ENCODE measurements at places on chromosomes 4 and X.

DNA sequence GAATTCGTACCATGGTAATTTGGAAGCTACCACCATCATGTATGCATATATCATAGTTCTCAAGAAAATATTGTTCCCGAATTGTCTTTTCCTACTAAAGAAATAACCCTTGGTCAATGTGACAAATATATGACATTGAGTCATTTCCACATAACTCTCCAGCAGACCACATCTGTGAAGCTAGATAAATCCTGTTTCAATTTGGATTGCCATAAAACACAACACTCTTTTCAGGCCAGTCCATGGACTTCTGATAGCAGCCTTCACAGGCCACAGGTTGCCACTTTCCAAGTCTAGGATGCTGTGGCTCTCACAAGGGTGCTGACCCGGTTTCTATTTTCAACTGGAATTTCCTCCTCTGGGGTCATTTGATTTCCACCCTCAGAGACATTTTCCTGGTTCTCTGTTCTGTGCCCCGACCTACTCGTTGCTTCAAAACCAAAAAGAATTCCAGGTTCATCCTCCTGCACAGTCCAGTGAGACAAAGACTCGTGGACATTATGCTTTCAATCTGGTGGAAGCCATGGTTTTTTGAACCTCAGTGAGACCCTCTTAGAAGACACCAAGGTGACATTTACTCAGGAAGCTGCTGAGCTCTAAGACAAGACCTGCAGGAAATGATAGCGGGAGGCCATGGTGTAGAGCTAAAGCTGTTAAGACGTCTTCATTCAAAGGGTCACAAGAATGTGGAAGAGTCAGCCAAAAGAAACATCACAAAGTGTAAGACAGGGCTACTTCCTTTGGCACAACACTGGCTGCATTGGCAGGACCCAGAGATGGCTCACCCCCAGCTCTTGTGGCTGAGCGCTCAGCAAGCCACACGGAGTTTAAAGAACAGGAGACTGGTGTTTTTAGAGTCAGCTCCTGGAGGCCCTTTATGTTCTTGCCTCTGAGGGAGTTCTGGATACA lies 119.8 kb downstream of the AMELX start:
- no peak for DNase-seq

- no peak for DNase-seq
Observed at GRCh38 chrX:98379134-98379533, 1495.4 kb downstream of the RPA4 start.

GRCh38 chr4:84597450-84597849 lies 14.5 kb downstream of the CDS1 start:
- DNase-seq: no peak

DNA sequence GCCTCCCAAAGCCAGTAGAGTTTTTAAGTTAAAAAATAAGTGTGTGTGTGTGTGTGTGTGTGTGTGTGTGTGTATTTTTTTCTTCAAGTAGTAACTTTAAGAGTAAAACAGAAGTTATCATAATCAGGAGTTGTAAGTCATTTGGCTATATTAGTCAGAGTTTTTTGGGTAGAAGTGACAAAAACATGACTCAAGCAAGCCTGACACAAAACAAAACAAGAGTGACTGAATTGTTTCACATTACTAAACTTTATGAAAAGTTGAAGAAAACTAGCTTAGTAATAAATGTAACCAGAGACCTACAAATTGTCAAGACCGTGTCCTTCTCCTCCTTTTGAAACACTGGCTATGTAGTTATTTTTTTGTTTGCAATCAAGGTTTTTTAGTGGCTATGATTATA lies 738.0 kb upstream of the PITX2 start:
- DNase-seq: no peak

DNA sequence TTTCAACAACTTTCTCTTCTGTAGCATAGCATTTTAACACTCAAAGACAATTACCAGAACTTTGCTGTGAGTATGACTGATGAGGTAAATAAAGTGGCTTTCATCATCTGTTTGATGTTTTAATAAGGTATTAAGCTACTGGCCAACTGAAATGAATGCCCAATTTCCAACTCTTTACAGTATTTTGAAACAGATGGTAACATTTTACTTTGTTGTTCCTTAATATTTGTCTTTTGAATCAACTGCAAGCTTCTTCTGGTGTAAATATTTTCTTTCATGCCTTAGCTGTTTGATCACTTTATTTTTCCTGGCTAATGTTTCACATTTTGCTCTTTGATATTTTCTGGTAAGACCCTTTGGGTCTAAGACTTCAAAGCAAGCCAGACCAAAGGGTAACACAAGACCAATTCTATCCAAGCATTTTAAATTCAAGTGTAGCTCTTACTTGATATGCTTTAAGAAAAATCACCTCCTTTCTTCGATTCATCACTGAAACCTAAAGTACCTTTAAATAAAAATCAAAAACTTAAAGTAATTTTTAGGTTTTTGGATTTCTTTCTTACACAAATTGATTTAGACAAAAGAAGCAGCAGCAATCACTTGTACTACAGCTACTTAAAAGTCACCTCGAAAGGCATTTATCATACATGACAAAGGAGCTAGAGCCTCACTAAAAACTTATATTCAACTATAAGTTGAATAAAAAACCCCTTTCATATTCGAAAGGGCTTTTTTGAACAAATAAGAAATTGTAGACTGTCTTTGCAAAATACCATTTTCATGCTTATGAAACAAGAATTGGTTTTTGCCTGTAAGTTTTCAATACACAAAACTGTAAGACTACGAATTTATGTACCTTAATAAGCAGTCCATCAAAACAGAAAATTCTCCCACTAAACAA lies 57.6 kb downstream of the TBCK start:
- DNase-seq: no peak

- DNase-seq: no peak
Observed at GRCh38 chr4:40192114-40193015, 4.5 kb upstream of the RHOH start.

- no peak for DNase-seq
Observed at GRCh38 chrX:150370589-150371312, 7.6 kb downstream of the MAMLD1 start.

GRCh38 chrX:151153086-151153485 lies 23.3 kb upstream of the GPR50 start:
- no peak for DNase-seq

DNA sequence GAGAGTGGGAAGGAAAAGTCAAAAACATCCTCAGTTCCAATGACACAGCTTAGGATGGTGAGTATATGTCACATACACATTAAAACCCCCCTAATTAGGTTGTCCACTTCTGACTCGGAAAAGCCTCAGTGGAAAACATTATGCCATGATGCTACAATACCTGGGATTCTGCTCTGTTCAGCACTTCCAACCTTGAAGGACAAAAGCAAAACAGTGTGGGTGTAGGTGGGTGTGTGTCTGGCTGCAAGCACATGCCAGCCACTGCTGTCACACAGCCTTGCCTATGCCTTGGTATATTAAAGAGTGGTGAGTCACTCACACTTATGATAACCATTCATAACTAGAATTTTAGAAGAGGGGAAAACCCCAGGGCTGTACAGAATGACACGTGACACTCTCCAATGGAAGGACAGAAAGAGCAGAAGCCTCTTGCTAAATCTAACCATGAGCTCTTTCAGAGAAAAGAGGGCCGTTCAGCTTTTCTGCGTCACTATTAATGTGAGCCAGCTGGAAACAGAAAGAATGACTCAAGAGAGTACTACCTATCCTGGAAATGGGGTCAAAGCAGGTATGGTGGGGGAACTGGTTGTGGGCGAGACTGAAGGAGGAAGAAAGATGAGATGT lies 159.6 kb downstream of the TET2 start:
- peak; percentile 39 for DNase-seq

- DNase-seq: no peak
Observed at GRCh38 chrX:121649417-121649816, 602.0 kb downstream of the GLUD2 start.

DNA sequence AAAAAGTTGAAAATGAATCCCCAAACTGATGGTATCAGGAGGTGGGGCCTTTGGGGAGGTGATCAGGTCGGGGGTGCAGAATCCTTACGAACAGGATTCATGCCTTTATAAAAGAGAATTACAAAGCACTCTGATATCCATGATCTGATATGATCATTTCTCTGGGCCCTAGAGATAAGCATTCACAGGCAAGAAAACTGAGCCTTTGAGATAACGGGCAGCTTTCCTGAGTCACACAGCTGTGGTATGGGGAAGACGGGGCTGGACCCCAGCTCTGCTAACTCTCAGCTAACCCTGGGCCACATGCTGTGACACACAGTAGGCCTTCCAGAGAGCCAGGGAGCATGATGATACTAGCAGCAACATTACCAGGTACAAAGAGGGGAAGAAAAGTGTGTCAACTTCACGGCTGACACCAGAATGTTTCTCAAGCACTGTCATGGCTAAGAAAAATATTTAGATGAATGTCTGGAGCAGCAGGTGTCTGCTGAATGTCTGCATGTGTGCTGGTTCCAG lies 85.1 kb downstream of the SLC2A9 start:
- no peak for DNase-seq

DNA sequence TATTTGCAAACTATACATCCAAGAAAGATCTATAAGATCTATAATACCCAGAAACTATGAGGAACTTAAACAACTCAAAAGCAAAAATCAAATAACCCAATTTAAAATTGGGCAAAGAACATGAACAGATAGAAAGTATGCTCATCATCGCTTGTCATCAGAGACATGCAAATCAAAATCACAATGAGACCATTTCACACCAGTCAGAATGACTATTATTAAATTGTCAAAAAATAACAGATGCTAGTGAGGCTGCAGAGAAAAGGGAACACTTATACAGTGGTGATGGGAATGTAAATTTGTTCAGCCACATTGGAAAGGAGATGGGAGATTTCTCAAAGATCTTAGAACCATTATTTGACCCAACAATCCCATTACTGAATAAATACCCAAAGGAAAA lies 1451.7 kb upstream of the ADGRL3 start:
- no peak for DNase-seq

DNA sequence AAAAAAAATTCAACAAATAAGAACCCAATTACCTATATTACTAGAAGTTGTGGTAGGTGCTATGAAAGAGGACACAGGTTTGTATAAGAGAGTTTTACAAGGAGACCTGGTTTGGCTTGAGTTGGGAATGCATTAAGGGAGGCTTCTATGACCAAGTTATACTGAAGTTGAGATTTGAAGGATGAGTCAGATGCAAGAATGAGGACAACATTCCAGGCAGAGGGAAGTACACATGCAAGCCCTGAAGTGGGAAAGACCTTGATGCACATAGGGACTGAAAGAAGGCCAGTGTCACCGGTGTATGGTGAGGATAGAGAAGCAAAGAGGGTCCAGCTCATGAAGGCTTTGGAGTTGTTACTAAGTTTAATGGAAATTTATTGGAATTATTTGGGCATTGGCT lies 52.2 kb downstream of the ANK2 start:
- DNase-seq: no peak

DNA sequence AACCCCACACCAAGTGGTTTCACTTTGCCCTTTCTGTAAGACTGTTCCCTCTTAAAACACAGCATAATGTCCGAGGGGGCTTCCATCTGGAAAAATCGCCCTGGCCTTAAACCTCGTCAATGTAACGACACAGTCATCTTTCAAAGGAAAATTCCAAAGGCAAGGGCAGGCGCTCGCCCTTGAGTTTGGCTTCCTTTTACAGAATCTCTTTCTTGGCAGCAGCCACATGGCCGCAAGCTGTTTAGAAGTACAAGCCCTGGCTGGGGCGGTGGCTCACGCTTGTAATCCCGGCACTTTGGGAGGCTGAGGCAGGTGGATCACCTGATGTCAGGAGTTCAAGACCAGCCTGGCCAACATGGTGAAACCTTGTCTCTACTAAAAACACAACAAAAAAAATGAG lies 27.1 kb upstream of the GRPEL1 start:
- DNase-seq: no peak

- no peak for DNase-seq
Observed at GRCh38 chr4:80566203-80566872, 230.8 kb downstream of the CFAP299 start.

DNA sequence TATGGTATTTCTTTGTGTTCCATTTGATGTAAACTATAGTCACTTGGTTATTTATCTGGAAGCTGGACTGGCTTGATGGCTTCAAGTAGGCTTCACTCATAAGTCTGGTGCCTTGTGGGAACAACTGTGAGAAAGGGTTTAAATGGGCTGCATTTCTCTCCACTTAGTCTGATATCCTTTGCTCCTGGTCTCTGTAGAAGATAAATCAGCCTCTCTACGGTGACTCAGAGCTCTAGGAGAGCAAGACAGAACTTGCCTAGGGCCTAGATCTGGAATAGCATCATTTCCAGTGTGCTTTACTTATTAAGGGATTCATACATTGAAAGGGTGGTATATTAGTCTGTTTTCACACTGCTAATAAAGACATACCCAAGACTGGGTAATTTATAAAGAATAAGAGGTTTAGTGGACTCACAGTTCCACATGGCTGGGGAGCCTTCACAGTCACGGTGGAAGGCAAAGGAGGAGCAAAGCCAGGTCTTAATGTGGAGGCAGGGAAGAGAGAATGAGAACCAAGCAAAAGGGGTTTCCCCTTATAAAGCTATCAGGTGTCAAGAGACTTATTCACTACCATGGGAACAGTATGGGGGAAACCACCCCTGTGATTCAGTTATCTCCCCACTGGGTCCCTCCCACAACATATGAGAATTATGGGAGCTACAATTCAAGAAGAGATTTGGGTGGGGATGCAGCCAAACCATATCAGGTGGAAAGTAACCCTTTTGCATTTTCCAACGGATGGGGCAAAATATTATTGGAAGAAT lies 1746.4 kb upstream of the PCDH7 start:
- DNase-seq: no peak

DNA sequence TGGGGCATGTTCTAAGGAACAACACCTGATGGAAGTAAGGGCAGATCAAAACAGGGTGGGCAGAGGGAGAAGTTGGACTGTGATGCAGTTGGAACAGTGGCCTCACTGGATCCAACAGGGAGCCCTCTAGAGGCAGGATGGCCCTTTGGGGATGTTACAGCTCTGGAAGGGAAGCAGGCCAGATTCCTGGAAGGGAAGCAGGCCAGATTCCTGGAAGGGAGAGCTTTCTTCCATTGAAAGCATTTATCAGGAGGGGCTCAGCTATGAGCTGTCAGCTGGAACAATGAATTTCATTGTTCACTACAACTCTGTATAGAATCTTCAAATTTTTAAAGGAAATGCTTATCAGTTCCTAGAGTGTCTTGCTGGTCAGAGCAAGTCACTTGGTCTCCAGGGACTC lies 17.7 kb downstream of the IL15 start:
- no peak for DNase-seq

DNA sequence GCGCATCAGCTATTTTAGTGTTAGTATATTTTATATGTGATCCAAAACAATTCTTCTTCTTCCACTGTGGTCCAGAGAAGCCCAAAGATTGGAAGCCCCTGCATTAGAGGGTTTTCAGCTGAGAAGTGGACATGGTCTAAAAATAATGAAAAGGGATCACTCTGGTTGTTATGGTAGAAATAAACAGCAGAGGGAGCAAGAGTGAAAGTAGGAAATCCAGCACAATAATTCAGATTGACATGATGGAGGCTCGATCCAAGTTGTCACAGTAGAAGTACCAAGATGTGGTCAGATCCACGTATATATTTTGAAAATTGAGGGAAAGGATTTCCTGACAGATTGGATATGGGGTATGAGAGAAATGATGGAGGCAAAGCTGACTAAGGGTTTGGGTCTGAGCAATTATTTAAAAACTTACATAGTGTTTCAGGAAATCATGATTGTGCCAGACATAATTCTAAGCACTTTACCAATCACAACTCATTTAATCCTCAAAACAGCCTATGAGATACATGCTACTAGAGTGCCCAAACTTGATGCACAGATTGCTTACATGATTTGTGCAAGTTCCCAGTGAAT lies 17.0 kb upstream of the TMEM144 start:
- no peak for DNase-seq

- peak; percentile 65 for DNase-seq
Observed at GRCh38 chr4:105708181-105709080, at the start of the genes GSTCD and INTS12. GSTCD (plus strand) TSS chr4:105708784; CDS start chr4:105717614, 8,830 bp downstream. INTS12 (minus strand) TSS chr4:105708689; CDS start chr4:105700005, 8,684 bp downstream.
